ENCODE measurements at places on chromosomes 1 and 21. TPM values are rescaled to one million over a fixed set of nuclear protein-coding genes. Genes with fewer than 3 reads are reported as not detected.

- H3K36me3 ChIP-seq: no peaks in the 10 kb centered on the region
- DNase-seq: no peak
- H3K27me3 ChIP-seq: no peaks in the 10 kb centered on the region
These were observed 2.1 kb upstream of the TMCO2 start for GRCh38 chr1:40245686-40246085.

COL9A2 gene
- 13.8 TPM for total RNA-seq

SPATA1 gene
- total RNA-seq: 2.5 TPM

LDLRAD1 gene
- total RNA-seq: not detected

DNA sequence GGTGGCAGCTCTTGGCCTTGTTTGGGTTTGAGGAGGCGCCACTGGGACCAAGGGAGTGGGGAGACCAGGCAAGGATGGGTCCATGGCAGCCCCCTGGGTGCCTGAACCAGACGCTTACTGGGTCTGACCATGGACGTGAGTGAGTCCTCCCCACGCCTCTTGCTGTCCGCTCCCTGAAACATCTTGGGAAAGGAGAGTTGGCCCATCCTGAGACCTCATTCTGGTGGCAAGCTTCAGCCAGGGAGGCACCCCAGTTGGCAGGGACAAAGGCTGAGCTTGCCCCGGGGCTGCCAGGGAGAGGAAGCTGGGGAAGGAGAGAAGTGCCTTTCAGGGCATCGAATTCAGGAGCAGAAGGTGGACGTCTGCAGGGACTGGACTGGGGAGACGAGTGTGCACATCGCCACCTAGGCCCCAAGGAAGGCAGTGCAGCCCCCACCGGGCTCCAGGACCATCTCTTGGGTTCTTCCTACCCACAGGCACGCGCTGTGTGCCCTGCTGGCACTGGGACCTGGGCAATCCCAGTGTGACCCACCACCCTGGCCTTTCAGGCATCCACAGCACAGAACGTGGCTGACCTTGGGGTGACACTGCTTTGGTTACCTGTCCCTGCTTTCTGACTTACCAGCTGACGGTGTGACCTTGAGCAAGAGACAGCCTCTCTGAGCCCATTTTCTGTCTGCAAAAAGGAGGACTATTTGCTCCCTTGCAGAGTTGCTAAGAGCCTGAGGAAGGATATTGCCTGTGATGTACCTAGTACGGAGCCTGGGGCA lies 132.9 kb upstream of the WNT4 start:
- no peaks in the 10 kb centered on the region for H3K36me3 ChIP-seq
- H3K4me3 ChIP-seq: no peak overlapping the region
- H3K4me1 ChIP-seq: no peaks in the 10 kb centered on the region

KCNJ9 gene
- total RNA-seq: not detected

- no peak overlapping the region for H3K4me3 ChIP-seq
- H3K27ac ChIP-seq: no peak overlapping the region
- H3K4me1 ChIP-seq: no peaks in the 10 kb centered on the region
- no peaks in the 10 kb centered on the region for H3K36me3 ChIP-seq
- no peak for DNase-seq
- H3K27me3 ChIP-seq: no peaks in the 10 kb centered on the region
These were observed 178.0 kb downstream of the SDCCAG8 start for GRCh38 chr1:243433737-243434370.

DNA sequence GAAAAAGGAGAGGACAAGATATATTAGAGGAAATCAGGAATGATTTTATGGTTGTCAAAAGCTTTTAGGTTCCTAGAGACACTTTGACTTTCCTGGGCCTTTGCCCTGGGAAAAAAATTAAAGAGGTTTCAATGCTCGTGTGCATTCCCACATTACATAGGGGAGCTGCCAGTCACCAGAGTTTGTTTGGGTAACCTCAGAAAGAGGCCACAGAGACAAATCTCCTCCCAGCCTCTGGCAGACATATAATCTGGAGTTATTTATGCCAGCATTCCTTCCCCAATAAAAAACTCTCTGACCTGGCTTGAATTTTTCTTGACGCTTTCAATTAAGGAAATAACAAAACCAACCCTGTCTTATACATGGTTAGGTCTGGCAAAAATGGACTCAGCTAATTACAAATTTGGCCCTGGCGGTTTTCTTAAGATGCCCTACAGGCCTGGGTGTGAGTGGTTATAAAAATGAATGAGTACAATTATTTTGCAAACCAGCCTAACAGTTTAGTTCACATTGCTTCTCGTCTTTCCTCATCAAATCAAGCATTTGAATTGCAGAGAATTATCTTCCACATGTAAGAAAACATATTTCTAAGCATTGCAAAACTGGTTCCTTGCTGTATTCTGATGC lies 63.7 kb downstream of the WLS start:
- H3K36me3 ChIP-seq: no peaks in the 10 kb centered on the region
- peak; percentile 43 for DNase-seq
- no peak overlapping the region for H3K4me3 ChIP-seq
- no peak overlapping the region for H3K27ac ChIP-seq

- peak overlapping the region; percentile 39 for H3K4me3 ChIP-seq
- no peaks in the 10 kb centered on the region for H3K27me3 ChIP-seq
- no peaks in the 10 kb centered on the region for H3K4me1 ChIP-seq
- no peak for DNase-seq
These were observed 340.4 kb downstream of the USP25 start for GRCh38 chr21:16070207-16070651.

APOBEC4 gene
- total RNA-seq: not detected

GRCh38 chr1:244322791-244323521 lies 128.8 kb downstream of the ADSS2 start:
- no peaks in the 10 kb centered on the region for H3K4me1 ChIP-seq
- no peak overlapping the region for H3K4me3 ChIP-seq
- no peaks in the 10 kb centered on the region for H3K36me3 ChIP-seq

AMY2B gene
- 31.1 TPM for total RNA-seq

CFHR5 gene
- not detected for total RNA-seq

DNA sequence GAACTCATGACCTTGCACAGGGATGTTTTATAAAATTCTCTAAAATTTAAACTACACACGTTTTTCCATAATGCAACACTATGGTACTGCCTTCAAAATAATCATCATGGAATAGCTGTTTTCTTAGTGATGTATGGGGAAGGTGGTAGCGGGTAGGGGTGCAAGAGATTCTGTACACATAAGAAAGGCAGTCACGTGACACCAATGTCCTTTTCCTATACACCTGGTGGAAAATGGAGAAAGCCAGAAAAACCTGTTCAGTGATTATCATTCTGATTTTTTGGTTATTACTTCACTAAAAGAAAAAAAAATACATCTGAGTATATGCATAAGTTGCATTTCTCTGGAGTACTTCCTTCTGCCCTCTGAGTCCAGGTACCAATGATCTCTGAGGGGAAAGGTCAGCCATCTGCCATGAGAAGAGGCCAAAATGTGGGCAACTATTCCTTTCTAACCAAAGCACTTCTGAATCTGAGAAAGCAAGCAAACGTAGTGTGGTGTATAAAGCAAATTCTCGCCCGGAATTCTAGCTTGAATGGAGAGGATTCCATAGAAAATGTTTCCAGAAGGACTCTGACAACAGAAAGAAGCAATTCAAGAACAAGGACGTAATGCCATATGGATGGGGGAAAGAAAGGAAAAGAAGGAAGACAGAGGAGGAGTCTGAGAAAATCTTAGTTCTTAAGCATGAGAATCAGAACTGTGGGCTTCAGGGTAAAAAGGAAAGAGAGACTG lies 137.3 kb downstream of the RERE start:
- H3K27me3 ChIP-seq: no peaks in the 10 kb centered on the region
- peaks cover 28% of the 10 kb centered on the region for H3K4me1 ChIP-seq
- peak overlapping the region; percentile 18 for H3K27ac ChIP-seq
- H3K36me3 ChIP-seq: no peaks in the 10 kb centered on the region
- DNase-seq: no peak
- H3K4me3 ChIP-seq: no peak overlapping the region

GRCh38 chr1:153260585-153261280 lies 1.2 kb downstream of the LORICRIN start:
- peak; percentile 47 for DNase-seq
- no peaks in the 10 kb centered on the region for H3K36me3 ChIP-seq
- no peak overlapping the region for H3K4me3 ChIP-seq
- H3K27ac ChIP-seq: no peak overlapping the region

CAMTA1 gene
- 79.0 TPM for total RNA-seq

- H3K27me3 ChIP-seq: no peaks in the 10 kb centered on the region
- no peaks in the 10 kb centered on the region for H3K4me1 ChIP-seq
- no peak for DNase-seq
- no peak overlapping the region for H3K4me3 ChIP-seq
- H3K27ac ChIP-seq: no peak overlapping the region
- no peaks in the 10 kb centered on the region for H3K36me3 ChIP-seq
These were observed 8.8 kb downstream of the ETV3L start for GRCh38 chr1:157090771-157091170.

- no peak overlapping the region for H3K4me3 ChIP-seq
- H3K4me1 ChIP-seq: peaks cover 3% of the 10 kb centered on the region
- DNase-seq: no peak
- H3K36me3 ChIP-seq: no peaks in the 10 kb centered on the region
- no peaks in the 10 kb centered on the region for H3K27me3 ChIP-seq
These were observed 51.7 kb downstream of the SLC16A1 start for GRCh38 chr1:112904071-112904830.

LRRC53 gene
- total RNA-seq: not detected

- no peaks in the 10 kb centered on the region for H3K27me3 ChIP-seq
- no peak overlapping the region for H3K4me3 ChIP-seq
- H3K36me3 ChIP-seq: no peaks in the 10 kb centered on the region
- H3K27ac ChIP-seq: no peak overlapping the region
- H3K4me1 ChIP-seq: peaks cover 2% of the 10 kb centered on the region
These were observed 14.9 kb downstream of the ATP1A4 start for GRCh38 chr1:160166166-160166868.

DNA sequence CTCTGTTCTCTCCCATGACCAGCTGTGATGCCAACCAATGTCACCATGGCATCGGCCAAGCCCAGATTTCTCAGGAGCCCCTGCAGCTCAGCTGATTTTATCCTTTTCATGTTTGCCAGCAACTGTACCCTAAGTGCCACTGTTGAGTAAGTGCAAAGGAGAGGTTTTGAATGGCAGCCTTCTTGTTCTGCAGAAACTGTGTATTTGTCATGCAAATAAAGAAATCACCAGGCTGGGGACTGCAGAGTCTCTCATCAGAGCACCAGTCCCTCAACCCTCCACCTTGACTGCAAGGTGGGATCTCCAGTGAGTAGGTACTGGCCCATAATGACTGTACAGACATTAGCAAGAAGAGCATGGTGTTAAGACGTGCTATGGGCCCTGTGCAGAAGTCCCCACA lies 26.6 kb downstream of the C8B start:
- H3K27ac ChIP-seq: no peak overlapping the region
- H3K4me1 ChIP-seq: no peaks in the 10 kb centered on the region
- no peaks in the 10 kb centered on the region for H3K27me3 ChIP-seq

DNA sequence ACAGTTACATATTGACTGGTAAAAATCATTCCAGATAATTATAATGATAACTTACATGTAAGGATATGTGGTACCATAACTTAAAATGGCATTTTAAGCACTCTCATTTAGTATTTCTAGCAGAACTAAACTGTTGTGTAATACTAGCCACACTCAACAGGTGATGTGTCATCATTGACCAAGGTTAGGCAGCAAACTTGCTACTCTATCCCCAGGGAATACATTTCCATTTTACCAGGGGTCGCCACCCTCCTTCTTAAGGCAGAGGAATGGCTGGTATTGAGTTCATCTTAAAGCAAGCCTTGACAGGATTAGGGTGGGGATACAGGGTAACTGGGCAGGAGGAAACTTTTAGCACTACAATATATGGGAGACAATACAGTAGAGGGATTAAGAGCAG lies 259.8 kb upstream of the CAMK1G start:
- H3K36me3 ChIP-seq: no peaks in the 10 kb centered on the region
- H3K27me3 ChIP-seq: no peaks in the 10 kb centered on the region
- no peak overlapping the region for H3K27ac ChIP-seq
- no peaks in the 10 kb centered on the region for H3K4me1 ChIP-seq

GRCh38 chr1:26408604-26409003 lies 2.0 kb upstream of the LIN28A start:
- no peaks in the 10 kb centered on the region for H3K36me3 ChIP-seq
- H3K4me1 ChIP-seq: no peaks in the 10 kb centered on the region
- H3K4me3 ChIP-seq: no peak overlapping the region

WNT3A gene
- not detected for total RNA-seq

C4BPA gene
- total RNA-seq: 45.7 TPM

DNA sequence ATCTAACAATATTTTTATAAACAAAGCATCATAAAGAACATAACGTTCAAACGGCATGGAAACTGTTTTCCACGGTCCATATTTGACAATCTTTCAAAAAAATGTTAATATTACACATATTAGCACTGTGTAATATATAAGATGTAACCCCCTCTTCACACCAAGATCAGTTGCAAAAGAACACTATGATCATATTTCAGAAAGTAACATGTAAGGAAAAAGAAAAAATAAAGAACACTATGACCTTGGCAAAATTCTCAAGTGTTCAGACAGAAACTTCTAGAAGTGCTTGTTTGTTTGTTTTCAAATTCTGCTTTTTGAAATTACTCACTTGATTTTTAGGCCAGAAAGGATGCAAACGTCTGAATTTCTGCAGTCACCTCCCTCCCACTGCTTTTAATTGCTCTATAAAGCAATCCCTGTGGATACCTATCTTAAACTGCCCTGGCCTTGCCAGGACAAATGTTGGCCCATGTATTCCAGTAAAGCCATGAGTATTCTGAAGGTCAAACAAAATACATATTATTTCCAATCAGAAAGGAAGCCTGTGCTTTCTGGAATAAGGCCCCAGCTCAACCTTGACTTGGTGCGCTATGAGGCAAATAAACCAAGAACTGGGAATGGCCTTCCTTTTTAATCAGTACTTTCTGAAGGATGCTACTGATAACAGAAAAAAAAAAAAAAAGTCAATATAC lies 68.6 kb downstream of the TGFBR3 start:
- H3K36me3 ChIP-seq: no peaks in the 10 kb centered on the region
- H3K4me3 ChIP-seq: no peak overlapping the region
- H3K4me1 ChIP-seq: peaks cover 9% of the 10 kb centered on the region
- peak overlapping the region; percentile 74 for H3K27ac ChIP-seq

DNA sequence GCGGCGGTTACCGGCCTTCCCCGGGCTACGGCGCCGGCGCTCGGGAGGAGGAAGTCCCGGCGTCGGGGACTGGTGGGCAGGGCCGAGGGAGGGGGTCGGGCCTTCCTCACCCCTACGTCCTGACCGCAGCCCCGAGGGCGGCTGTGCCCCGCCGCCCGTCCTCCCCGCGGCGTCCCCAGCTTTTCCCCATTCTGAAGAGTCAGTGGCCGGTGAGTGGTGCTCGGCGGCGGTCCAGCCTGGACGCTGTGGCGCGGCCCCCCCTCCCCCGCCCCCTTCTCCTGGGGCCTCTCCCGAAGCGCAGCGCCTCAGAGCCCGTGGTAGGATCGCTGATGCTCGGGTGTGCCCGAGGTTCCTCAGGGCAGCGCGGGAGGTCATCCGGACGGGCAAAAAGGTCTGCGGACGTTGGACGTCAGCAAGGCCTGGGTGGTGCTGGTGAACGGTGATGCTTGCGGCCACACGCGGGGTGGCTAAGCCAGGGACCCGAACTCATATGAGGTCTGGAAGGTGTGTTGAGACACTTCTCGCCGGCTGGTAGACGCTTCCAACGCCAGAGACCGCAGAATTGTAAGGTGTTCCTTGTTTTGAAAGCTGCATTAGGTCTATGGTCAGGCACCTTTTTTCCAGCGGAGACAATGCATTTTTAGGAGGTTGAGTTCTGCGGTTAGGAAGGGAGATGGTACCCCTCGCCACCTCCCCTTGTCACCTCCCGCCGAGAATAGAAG lies 725 bp downstream of the SLC25A33 start:
- peak overlapping the region; percentile 76 for H3K4me3 ChIP-seq
- no peaks in the 10 kb centered on the region for H3K36me3 ChIP-seq
- no peaks in the 10 kb centered on the region for H3K27me3 ChIP-seq
- peak overlapping the region; percentile 89 for H3K27ac ChIP-seq

OR2L3 gene
- not detected for total RNA-seq

- H3K27ac ChIP-seq: no peak overlapping the region
- H3K4me3 ChIP-seq: no peak overlapping the region
- no peaks in the 10 kb centered on the region for H3K36me3 ChIP-seq
- H3K4me1 ChIP-seq: peaks cover 21% of the 10 kb centered on the region
- no peak for DNase-seq
These were observed 56.9 kb downstream of the TRABD2B start for GRCh38 chr1:47940326-47940725.

HSD17B7 gene
- 10.8 TPM for total RNA-seq
